ENCODE measurements at places on chromosomes 16 and 17.

DNA sequence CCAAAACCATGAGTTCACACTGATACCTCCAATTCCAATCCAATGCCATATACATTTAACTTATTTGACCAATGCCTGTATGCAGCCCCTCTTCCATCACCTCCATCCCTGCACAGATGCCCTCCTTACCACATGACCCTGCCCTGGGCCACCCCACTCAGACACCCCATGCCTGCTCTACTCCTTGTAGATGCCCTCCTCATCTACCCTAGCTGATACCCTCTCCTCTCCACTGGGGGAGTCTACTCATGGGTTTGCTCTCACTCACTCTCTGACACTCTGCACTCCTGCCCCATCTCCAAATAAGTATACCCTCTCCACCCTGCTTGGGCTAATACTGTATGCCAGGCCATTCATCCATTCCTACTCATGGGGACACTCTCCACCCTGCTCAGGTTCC is 16.0 kb upstream of the CMTM4 start:
- DNase-seq = no peak

GRCh38 chr17:19296786-19297778 is 59.9 kb downstream of the EPN2 start:
- DNase-seq = no peak

DNA sequence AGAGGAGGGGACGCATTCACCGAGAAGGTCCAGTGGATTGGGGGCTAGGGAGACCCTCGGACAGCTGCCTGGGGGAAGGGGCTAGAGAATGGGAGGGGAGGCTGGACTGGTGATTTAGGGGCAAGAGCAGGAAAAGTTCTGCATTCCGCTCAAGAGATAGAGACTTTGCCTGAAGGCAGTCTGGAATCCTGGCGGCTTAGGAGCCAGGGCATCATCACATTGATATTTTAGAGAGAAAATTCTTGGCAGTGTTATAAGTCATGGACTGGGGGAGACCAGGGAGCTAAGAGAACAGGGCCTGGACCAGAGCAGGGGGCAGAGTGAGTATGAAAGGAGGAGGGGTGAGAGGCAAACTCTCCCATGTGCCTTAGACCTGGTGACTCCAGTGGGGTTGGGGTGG is 35.8 kb downstream of the MSI2 start:
- no peak for DNase-seq

- no peak for DNase-seq
Observed at GRCh38 chr17:78862073-78863023, 21.7 kb upstream of the USP36 start.

- no peak for DNase-seq
Observed at GRCh38 chr16:27543801-27544200, 5.9 kb downstream of the GTF3C1 start.

GRCh38 chr17:79789943-79790804 is 6.7 kb downstream of the CBX8 start:
- DNase-seq = no peak

DNA sequence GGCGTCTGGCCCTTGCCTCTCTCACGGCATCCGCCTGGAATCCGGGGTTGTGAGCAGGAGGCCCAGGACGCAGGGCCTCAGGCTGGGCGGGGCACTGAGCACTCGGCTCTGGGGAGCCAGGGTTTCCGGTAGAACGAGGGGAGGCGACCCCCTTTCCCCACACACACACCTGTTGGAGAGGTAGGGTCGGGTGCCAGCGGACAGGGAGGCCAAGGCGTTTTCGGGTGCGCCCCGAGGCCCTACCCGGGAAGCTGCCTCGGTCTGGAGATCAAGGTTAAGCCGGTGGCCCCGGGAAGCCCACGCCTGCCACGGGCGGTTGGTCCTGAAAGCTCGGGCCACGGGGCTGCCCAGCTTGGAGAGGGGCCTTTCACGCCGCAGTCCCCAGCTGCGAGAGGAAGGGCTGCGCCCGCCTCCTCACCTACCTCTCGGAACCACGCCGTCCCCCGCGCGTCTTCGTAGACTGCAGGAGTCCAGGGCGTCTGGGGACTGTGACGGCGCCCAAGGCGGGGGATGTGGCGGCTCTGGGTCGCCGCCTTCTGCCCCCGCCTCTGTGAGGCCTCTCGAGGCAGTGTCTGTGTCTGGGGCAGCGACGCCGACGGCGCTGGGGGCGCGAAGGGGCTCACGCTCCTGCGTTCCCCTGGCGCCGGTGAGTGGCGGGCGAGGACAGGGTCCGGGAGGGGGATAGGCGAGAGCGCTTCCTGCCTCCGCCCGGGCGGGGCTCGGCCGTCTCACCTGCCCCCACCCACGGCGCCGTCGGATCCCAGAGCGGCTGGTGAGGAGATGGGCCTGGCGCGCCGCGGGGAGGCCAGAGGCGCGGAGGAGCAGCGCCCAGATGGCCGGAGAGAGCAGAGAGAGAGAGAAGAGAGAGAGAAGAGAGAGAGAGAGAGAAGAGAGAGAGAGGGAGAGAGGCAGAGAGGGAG is 20.3 kb upstream of the HOXB9 start:
- no peak for DNase-seq

GRCh38 chr16:81513204-81514040 is 68.8 kb downstream of the CMIP start:
- DNase-seq = no peak

DNA sequence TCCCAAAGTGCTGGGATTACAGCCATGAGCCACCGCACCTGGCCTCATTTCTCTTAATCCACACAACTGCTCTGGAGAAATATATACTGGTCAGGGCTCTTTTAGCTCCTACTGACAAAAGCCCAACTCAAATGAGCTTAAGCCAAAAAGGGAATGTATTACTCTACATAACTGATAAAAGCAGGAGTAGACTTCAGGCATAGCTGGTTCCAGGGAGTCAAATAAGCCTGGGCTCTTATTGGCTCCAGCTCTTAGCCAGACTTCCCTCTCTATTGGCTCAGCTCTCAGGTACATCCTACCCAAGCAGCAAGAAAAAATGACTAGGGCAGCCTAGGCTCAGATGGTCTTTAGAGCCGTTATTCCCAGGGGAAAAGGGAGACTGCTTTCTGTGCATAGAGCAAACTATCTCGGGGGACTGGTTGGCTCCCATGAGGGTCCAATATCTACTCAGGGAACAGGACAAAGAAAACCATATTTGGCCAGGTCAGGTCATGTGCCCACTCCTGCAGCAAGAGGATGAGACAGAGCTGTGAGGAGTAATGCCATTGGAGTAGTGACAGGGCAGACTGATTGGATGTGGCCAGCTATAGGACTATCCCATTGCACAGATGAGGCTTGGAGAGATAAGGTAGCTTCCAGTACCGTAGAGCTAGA is 21.2 kb downstream of the TBX2 start:
- no peak for DNase-seq

GRCh38 chr17:8409966-8410882 is 12.6 kb upstream of the RNF222 start:
- DNase-seq = peak; percentile 70

DNA sequence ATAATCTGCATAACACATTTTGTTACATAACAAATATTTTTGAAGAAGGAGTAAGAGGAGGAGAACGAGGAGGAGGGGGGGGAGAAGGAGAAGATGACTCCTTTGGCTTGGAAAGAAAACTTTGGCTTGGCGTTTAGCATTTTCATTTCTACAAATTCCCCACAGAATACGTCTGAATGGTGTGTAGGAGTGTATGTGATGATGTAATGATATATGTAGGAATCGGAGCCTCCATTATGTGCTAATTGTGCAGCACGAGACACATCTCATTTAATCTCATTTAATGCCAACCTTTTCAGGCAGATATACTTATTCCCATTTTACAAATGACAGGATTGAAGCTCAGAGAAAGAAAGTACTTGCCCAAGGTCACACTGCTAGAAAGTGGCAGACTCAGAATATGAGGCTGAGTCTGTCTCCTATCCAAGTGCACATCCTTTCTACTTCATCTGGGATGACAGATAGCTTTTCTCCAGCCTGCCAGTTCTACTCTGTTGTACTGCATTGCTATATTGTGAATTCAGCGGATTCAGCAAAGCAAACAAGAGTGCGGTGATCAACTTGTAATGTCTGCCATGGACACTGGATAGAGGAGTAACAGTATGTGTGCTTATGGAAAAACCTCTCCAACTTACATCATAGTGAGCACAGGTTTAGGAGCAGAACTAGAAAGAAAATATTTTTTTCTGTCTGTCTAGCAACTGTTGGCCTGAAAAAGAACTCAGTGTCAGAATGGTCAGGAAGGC is 10.4 kb upstream of the SLC47A2 start:
- DNase-seq = no peak

- no peak for DNase-seq
Observed at GRCh38 chr16:83899272-83899897, 470 bp downstream of the MLYCD start.

DNA sequence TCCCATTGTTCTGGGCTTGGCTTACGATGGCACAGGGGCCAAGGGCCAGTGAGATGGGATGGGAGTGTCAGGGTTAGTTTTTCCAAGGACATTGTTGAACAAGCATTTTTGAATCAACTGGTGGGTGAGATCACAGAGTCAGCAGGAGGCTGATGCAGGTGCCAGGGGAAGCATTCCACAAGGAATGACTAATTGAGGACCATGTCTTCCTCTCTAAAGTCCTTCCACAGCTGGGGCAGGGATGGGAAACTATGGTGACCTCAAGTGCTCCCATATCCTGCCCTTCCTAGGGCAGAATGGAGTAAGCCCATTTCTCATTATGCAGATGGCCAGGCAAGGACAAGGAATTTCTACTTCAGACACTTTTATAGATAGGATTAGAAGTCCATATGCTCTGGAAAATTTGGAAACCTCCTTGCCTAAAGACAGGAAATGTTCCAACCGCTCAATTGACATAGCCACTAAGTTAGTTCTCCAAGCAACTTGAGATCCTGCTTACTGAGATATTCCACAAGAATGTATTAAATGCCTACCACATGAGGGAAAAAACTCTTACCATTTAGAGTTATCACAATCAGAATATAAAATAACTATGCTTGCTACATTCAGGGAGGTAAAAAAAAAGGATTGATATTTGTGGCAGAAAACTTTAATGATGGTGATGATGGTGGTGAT is 21.2 kb upstream of the ENGASE start:
- no peak for DNase-seq

DNA sequence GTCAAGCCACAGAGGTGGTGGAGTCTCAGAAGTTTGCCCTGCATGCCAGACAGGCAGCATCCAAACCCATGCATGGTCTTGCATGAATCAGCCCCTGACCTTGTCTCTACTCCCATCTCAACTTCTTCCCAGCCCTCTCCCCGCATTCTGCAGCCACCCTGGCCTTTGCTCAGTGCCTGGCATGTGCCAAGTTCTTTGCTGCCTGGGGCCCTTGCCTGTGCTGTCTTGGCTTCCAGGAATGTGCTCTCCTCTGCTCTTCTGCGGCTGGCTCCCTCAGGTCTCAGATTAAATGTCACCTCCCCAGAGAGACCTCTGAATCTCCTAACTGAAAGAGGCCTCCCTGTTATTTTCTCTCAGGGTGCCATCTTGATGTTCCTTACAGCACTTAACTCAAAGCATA is 17.6 kb downstream of the DRC3 start:
- no peak for DNase-seq

GRCh38 chr16:56547949-56548567 is 16.8 kb upstream of the MT4 start:
- DNase-seq = no peak

- no peak for DNase-seq
Observed at GRCh38 chr17:63686138-63686685, 13.7 kb downstream of the LIMD2 start.

GRCh38 chr16:17403859-17404545 is 66.8 kb downstream of the XYLT1 start:
- no peak for DNase-seq

- DNase-seq = no peak
Observed at GRCh38 chr17:8776881-8777280, 18.5 kb upstream of the SPDYE4 start.

GRCh38 chr16:50593410-50594150 is 45.4 kb downstream of the NKD1 start:
- DNase-seq = no peak

DNA sequence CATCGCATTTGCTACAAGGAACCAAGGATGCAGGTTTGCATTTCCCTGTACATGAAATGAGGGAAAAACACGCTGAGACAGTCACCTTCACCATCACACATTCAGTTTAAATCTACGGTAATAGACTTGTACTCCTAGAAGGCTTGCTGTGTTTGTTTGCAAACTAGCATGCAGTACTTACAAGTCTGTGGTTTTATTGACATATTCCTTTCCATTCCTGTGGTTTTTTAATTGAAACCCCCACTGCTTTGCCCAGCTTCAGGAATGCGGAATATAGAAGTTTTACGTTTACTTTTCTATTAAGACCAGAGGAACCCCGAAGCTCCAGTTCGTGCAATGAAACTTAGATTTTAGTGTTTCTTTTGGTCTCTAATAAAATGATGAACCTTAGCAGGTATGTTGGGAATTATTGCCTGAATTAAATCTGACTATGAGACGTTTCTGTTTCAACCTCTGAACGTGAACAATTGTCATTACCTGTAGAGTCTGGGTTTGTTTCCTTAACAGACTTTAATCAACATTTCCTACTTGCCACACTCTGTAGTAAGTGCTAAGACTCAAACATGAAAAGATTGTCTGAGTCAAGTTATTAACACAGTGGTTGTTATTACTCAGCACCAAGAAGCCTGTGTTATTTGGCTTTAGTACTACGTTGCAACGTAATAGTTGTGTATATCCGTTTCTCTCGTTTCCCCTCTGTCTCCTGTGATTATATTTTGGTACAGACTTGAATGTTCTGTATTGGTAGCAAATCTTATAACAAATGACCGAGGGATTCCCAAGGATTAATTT is 793.3 kb upstream of the GOT2 start:
- no peak for DNase-seq

DNA sequence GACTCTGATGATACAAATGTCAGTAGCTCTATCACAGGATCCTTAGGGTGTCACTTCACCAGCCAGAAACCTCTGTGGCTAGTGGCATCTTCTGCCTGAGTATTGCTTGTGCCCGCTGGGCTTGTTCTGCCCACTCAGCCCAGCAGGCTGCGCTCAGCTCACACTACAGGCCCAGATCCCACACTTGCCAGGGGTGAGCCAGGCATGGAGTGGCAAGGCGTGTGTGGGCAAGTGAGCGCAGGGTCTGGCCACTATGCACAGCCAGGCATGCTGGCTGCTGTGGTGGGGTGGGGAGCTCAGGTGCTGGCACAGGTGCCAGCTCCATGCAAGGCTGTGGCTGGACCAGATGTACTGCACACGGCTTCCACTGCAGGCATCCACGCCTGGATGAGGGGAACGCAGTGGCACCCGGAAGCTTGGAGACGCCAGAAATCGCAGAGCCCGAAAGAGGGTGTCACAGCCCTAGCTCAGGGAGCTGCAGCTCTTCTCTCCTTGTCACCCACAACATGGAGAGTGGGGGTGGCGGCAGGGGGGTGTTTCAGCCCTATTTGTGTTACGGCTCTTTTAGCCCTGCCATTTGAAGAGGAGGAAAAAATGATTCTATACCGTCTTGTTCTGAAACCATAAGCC is 10.2 kb downstream of the CFAP97D1 start:
- no peak for DNase-seq

- no peak for DNase-seq
Observed at GRCh38 chr17:78981010-78981888, 1.5 kb upstream of the LGALS3BP start.

GRCh38 chr17:16923904-16924695 is 47.8 kb downstream of the TNFRSF13B start:
- no peak for DNase-seq

- DNase-seq = no peak
Observed at GRCh38 chr17:28645576-28645939, 600 bp upstream of the BLTP2 start.

- no peak for DNase-seq
Observed at GRCh38 chr17:43772877-43773648, 5.7 kb downstream of the DUSP3 start.
